ENCODE measurements at places on chromosomes 2 and 18.
A peak's percentile ranks its signal among the peaks of the same experiment; 100 is the strongest.

GRCh38 chr2:127058246-127058953 is 48.6 kb downstream of the BIN1 start:
- H3K36me3 ChIP-seq = peaks cover 15% of the 10 kb centered on the region
- H3K4me3 ChIP-seq = no peak overlapping the region
- DNase-seq = no peak
- no peaks in the 10 kb centered on the region for H3K27me3 ChIP-seq
- H3K27ac ChIP-seq = no peak overlapping the region

DNA sequence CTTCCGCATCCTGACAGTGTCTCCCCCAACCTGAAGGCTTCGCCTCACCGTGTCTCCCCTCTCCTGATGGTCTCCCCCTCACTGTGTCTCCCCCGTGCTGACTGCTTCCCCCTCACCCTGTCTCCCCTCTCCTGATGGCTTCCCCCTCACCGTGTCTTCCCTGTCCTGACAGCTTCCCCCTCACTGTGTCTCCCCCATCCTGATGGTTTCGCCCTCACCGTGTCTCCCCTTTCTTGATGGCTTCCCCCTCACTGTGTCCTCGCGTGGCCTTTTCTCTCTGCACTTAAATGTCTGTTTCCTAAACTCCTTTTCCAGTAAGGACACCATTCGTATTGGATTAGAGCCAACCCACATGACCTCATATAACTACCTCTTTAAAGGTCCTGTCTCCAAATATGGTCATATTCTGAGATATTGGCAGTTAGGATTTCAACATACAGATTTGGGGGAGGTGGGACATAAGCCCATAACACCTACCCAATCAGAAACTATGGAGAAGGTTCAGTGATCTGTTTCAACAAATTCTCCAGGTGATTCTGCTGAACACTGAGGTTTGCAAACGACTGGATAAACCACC is 47.9 kb upstream of the RAB27B start:
- H3K4me1 ChIP-seq = peaks cover 54% of the 10 kb centered on the region
- peak overlapping the region; percentile 67 for H3K27ac ChIP-seq
- H3K27me3 ChIP-seq = no peaks in the 10 kb centered on the region
- peaks cover 18% of the 10 kb centered on the region for H3K36me3 ChIP-seq
- H3K4me3 ChIP-seq = no peak overlapping the region
- DNase-seq = no peak

DNA sequence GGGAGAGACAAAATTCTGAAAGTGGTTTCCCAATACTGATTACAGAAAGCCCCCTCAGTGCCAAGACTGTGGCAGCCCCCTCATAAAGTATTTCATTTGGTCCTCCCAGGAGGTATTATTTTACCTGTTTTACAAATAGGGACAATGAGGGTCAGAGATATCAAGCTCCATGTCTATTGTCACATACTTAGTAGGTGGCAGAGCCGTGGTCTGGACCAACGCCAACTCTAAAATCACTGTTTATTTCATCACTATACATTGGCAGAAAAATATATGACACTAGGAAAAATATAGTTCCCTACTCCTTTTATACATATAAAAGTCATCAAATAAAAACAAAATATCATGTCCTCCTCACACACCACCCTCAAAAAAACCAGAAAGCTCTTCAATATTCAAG is 68.6 kb downstream of the DHRS9 start:
- H3K27me3 ChIP-seq = no peaks in the 10 kb centered on the region
- H3K4me1 ChIP-seq = peaks cover 7% of the 10 kb centered on the region
- H3K27ac ChIP-seq = no peak overlapping the region

GRCh38 chr2:109531896-109532727 is 81.7 kb downstream of the SEPTIN10 start:
- H3K27ac ChIP-seq = no peak overlapping the region
- DNase-seq = no peak
- no peak overlapping the region for H3K4me3 ChIP-seq
- no peaks in the 10 kb centered on the region for H3K36me3 ChIP-seq

DNA sequence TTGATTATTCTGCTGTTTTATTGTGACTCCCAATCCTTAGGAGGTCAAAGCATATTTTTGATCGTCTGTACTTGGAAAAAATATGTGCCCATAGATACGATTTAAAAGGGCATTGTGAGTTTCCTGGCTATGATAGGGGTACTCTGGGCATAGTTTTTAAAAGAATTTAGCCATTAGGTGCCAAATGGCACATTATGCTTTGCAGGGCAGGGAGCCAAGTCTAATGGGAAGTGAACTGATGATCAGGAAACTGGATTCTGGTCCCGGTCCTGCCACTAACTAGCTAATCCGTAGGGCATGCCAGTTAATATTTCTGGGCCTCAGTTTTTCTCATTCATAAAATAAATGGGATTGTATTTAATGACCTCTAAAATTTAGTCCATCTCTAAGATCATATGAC is 189.3 kb downstream of the LTBP1 start:
- no peak for DNase-seq
- H3K27ac ChIP-seq = no peak overlapping the region
- no peaks in the 10 kb centered on the region for H3K27me3 ChIP-seq
- H3K4me3 ChIP-seq = no peak overlapping the region

DNA sequence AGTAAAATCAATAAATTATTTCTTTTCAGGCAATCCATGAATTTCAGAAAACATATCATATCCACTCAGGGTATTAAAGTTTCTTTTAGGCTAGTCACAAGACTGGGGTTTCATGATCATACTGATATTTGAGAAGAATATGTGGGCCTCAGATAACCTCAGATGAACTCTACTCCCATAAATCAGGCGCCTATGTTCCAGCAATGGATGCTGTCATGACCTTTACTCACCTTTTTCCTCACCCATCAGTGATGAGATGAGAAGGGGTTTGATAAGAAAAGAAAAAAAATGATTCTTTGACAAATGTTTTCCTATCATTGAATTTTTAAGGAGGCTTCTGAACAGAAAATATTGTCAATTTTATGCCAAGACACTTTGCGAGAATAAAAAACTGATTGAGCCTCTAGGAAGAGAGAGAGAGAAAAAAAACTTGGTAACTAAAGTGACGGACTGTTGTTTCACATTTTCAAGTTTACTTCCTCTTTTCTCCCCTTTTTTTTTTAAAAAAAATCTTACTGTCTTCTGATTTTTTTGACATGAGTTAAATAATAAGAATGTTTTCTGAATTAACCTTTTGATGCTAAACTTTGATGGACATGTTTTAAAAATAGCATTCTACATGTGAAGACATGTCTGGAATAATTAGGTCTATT is 309.1 kb upstream of the MAP2 start:
- H3K27ac ChIP-seq = no peak overlapping the region
- DNase-seq = no peak
- H3K27me3 ChIP-seq = no peaks in the 10 kb centered on the region
- H3K36me3 ChIP-seq = no peaks in the 10 kb centered on the region

- H3K27me3 ChIP-seq = peaks cover 99% of the 10 kb centered on the region
- H3K36me3 ChIP-seq = no peaks in the 10 kb centered on the region
- H3K4me1 ChIP-seq = no peaks in the 10 kb centered on the region
- no peak for DNase-seq
Measured at GRCh38 chr18:50527636-50528307, 32.1 kb upstream of the MAPK4 start.

GRCh38 chr2:38465789-38466127 is 88.7 kb upstream of the ATL2 start:
- peak overlapping the region; percentile 12 for H3K27ac ChIP-seq
- H3K4me3 ChIP-seq = no peak overlapping the region
- DNase-seq = peak; percentile 63

GRCh38 chr2:25481381-25482300 is 139.9 kb upstream of the DNMT3A start:
- no peak overlapping the region for H3K27ac ChIP-seq
- no peaks in the 10 kb centered on the region for H3K36me3 ChIP-seq
- H3K4me3 ChIP-seq = no peak overlapping the region

DNA sequence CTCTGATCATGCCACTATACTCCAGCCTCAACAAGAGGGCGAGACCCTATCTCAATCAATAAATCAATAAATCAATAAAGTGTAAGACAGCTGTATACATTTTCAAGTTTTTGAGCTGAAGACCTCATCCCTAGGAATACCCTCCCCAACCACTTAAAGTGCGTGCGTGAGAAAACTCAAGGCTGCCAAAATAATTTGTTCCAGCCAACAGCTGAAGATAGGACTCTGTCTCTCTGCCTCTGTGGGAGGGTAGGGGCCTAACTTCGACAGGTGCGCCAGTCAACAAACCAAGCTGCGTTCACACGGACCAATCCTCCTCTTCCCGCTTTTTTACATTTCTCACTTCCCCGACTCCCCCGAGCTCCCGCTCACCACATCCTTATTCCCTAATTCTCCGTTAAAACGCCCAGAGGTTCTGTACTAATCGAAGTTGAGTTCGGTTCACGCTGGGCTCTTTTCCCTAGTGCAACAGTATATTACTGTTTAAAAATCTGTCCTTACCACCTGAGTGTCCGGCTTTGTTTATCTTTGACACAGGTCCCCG is 618 bp downstream of the POLR2D start:
- peak; percentile 23 for DNase-seq
- H3K4me3 ChIP-seq = peak overlapping the region; percentile 92
- peaks cover 40% of the 10 kb centered on the region for H3K36me3 ChIP-seq
- H3K27me3 ChIP-seq = no peaks in the 10 kb centered on the region

- H3K27me3 ChIP-seq = no peaks in the 10 kb centered on the region
- H3K4me1 ChIP-seq = peaks cover 15% of the 10 kb centered on the region
- H3K27ac ChIP-seq = peak overlapping the region; percentile 93
- DNase-seq = no peak
- peak overlapping the region; percentile 86 for H3K4me3 ChIP-seq
- peaks cover 39% of the 10 kb centered on the region for H3K36me3 ChIP-seq
Measured at GRCh38 chr18:9915291-9916076, 1.7 kb downstream of the VAPA start.

Data from Calu3 (cell line).